ENCODE measurements at places on chromosomes 6 and 20.
A peak's percentile ranks its signal among the peaks of the same experiment; 100 is the strongest.

GRCh38 chr6:1402369-1402768 lies 13.0 kb downstream of the FOXF2 start:
- DNase-seq, result no peak

- peak; percentile 24 for DNase-seq
These were observed 3.4 kb upstream of the HLA-A start for GRCh38 chr6:29938746-29939508.

DNA sequence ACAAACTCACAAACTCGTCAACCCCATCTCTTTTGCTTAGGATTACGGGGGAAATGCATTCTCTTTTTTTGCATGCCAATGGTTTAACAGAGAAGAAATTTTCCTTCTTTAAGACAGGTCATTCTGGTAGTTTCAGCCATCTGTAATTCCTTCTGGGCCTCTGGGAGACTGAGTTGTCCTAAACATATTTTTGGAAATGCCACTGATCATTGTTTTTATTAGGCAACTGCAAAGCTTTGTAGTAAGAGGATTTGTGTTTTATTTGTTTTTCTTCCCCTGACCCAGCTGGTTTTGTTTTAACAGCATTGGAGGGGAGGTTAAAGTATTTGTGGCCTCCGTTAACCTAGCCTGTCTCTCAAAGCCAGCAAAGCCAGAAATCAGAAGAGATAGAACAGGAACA lies 73.1 kb upstream of the ISM1 start:
- DNase-seq, result no peak

DNA sequence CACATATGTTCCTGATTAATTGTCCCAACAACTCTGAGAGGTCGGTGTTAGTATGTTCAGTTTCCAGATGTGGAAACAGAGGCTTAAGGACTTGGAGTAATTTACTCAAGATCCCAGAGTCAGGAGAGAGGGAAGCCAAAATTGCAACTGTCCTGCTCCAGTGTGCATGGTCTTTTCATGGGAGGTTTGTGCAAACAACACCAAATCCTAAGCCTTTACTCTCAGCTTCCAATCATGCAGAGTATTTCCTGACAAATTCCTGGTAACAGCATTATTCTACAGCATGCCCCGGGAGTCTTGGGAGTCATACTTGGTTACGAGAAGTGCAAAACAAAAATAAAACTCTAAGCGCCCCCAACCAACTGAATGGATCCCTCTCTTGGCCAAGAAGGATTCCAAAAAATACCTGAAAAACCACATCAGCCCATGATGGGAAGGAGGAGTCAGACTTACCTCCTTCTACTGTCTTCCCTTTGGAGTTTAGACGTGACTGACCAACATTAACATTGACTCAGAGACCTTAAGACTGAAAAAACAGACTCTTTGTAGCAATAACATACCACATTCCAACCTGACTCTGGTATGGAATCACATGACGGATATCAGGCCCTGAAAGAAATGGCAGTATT lies 30.8 kb upstream of the PPP1R3G start:
- no peak for DNase-seq

- DNase-seq, result no peak
These were observed 44.8 kb upstream of the CTAGE9 start for GRCh38 chr6:131755597-131755996.

- DNase-seq, result no peak
These were observed 59.1 kb upstream of the C20orf144 start for GRCh38 chr20:33602826-33603590.

- no peak for DNase-seq
These were observed 45.7 kb downstream of the SOBP start for GRCh38 chr6:107535626-107536025.

GRCh38 chr6:158009935-158010585 lies 28.4 kb downstream of the SYNJ2 start:
- no peak for DNase-seq

DNA sequence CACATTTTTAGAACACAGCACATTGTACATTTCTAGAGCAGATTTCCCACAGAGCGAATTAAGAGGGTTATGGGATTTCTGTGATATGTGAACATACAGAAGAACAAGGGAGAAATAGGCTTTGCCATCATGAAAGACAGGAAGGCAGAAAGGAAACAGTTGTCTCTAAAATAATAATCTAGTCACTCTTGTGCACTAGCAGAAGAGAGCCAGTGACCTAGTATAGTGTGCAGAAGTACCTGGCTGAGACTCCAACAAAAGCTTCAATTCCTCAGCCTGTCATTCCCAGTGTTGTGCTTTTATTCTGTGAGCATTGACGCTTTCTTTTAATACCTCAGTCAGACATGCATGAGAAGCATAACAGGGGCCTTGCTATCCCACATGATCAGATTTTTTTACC lies 17.8 kb upstream of the DCBLD1 start:
- DNase-seq, result no peak

GRCh38 chr6:45916692-45917091 lies 99.0 kb downstream of the CLIC5 start:
- no peak for DNase-seq

DNA sequence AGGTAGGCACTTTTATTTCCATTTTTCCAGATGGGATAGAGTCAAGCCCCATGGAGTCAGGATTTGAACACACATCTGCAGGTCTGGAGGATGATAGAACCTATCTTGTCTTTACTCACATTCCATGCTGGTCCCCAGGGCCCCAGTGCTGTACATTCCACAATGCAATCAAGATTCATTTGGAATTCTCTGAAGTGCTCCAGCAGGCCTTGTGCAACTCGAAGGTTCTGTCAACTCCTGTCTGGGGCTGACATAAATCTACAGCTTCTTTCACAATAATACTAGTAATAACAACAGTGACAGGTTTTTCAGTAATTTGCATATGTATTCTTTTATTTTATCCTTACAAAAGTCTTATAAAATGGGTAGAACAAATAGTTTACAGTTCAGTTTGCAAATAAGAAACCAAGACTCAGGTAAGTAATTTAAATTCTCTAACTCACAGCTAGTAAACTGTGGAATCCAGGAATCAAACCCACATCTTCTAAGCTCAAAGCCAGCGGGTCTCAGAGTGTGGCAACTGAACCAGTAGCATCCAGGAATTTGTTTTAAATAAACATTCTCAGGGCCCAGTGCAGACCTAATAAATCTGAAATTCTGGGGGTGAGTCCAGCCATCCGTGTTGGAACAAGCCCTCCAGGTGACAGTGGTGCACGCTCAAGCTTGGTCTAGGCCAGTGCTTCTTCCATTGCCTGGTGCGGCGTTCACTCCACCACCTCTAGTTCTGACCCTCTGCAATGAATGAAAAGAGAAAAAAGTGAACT lies 137.0 kb upstream of the TNFAIP3 start:
- DNase-seq, result no peak

- no peak for DNase-seq
These were observed 144.5 kb downstream of the CDH26 start for GRCh38 chr20:60102665-60103210.

GRCh38 chr6:147625946-147626345 lies 117.5 kb downstream of the SAMD5 start:
- DNase-seq, result no peak

- no peak for DNase-seq
These were observed 148.0 kb downstream of the TTLL2 start for GRCh38 chr6:167472880-167473279.

- no peak for DNase-seq
These were observed 207.5 kb downstream of the MANEA start for GRCh38 chr6:95784869-95785268.

GRCh38 chr6:34259529-34260069 lies 10.8 kb upstream of the SMIM29 start:
- DNase-seq, result no peak

DNA sequence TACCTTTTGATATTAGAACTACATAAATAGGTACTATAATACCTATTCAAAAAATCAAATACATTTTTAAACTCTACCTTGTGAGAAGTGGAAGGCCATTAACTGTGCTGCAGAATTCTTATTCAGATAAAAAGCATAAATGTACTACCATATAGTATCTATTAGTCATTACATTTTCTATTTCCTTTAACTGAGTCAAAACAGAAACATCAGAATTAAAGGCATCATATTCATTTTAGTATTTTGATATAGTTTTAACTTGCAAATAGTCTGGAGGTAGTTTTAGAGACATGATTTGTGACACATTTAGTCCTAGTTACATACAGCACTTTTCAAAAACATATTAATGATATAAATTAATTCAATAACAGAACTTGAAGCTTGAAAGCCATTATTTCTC lies 39.9 kb upstream of the TAB2 start:
- DNase-seq, result no peak

DNA sequence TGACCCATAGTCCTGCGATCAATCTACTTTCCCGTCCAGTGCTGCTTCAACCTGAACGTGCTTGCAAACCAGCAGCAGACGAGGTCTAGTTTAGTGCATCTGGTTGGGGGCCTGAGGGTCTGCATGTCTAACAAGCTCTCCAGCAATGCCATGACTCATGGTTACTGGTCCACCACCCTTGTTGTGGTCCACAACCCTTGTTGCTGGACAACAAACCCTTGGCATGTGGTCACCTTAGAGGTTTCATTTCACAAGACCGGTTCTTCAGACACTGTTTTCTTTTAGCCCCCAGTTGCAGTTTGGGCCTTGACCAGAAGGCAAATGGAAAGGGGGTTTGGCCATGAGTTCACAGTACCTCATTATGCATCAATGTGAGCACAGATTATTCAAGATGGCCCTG lies 424.8 kb downstream of the QKI start:
- DNase-seq, result no peak

- no peak for DNase-seq
These were observed 15.1 kb downstream of the ACSS1 start for GRCh38 chr20:25042531-25043498.

DNA sequence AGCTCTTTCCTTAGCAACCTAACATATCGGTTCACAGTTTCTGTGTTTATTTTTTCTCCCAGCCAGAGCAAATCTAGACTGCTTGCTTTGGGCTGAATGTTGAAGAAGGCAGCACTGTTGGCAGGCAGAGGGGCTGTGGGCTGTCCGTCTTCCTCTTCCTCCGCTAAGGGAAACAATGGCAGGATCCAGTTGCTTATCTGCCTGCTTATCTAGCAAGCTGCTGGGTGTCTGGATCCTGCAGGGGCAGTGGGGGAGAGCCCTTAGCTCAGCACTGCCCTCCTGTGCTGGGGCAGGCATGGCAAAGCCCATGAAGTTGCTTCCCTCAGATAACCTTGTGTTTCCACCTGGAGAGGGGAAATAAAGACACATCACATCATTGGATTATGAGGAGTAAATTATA lies 92.7 kb upstream of the CD93 start:
- no peak for DNase-seq
